Cardiac muscle cell (in vitro differentiated cells and primary cell): ENCODE measurements at places on chromosomes 1 and 21.

- peaks cover 21% of the 10 kb centered on the region for H3K4me1 ChIP-seq
- no peaks in the 10 kb centered on the region for H3K27me3 ChIP-seq
- no peaks in the 10 kb centered on the region for H3K36me3 ChIP-seq
Observed at GRCh38 chr1:51518586-51519047, 449 bp downstream of the EPS15 start.

DNA sequence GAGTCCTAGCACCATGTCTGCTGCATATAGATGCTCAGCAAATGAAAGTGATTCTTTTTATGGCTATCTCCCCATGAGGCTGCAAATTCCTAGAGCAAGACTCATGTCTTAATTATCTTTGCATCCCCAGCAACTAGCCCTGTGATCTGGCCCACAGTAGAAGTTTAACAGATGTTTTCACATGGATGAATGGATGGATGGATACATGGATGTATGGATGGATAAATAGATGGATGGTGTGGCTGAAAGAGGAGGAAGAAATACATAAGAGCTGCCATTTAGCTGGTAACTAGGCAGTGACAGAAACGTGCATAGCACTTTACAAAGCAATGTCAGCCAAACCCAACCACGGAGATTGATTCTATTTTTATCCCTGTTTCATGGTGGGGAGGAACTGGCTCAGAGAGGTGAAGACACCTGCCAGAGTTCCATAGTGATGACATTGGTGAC lies 32.7 kb upstream of the ZBTB40 start:
- H3K36me3 ChIP-seq = no peaks in the 10 kb centered on the region
- H3K27ac ChIP-seq = no peak overlapping the region
- H3K27me3 ChIP-seq = peaks cover 15% of the 10 kb centered on the region
- DNase-seq = peak; percentile 62
- H3K4me1 ChIP-seq = peaks cover 18% of the 10 kb centered on the region

DNA sequence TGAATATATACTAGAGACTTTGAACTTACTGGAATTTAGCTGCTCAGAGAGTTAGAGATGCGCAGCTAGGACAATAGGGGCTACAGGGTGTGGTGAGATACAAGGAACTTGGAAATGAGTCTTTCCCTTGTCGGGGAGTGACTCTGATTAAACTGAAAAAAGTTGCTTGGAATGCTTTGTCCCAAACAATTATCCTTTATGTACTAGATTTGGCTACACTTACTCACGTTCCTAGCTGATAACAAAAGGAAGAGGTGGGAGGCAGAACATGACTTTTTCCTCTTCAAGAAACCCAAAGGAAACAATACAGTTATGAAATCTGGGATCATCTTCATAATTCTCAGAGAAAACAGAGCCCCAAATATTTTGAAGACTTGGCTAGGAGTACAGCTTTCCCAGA lies 6.9 kb upstream of the CGN start:
- H3K27me3 ChIP-seq = no peaks in the 10 kb centered on the region
- peak; percentile 59 for DNase-seq
- no peaks in the 10 kb centered on the region for H3K36me3 ChIP-seq
- H3K4me3 ChIP-seq = no peak overlapping the region
- H3K27ac ChIP-seq = no peak overlapping the region

GRCh38 chr1:1948783-1949182 lies 29.7 kb upstream of the TMEM52 start:
- H3K36me3 ChIP-seq = no peaks in the 10 kb centered on the region
- H3K27ac ChIP-seq = no peak overlapping the region
- H3K27me3 ChIP-seq = no peaks in the 10 kb centered on the region
- H3K4me3 ChIP-seq = no peak overlapping the region
- DNase-seq = no peak
- peaks cover 3% of the 10 kb centered on the region for H3K4me1 ChIP-seq

- no peaks in the 10 kb centered on the region for H3K4me1 ChIP-seq
- H3K27ac ChIP-seq = no peak overlapping the region
- peak; percentile 25 for DNase-seq
- H3K4me3 ChIP-seq = no peak overlapping the region
Observed at GRCh38 chr1:31409946-31410858, 2.8 kb upstream of the SERINC2 start.

GRCh38 chr1:28882009-28882628 lies 32.2 kb upstream of the EPB41 start:
- H3K27ac ChIP-seq = no peak overlapping the region
- DNase-seq = peak; percentile 90
- H3K27me3 ChIP-seq = no peaks in the 10 kb centered on the region
- peaks cover 11% of the 10 kb centered on the region for H3K4me1 ChIP-seq
- no peaks in the 10 kb centered on the region for H3K36me3 ChIP-seq
- no peak overlapping the region for H3K4me3 ChIP-seq

- H3K27ac ChIP-seq = no peak overlapping the region
- no peaks in the 10 kb centered on the region for H3K27me3 ChIP-seq
- no peaks in the 10 kb centered on the region for H3K36me3 ChIP-seq
- no peaks in the 10 kb centered on the region for H3K4me1 ChIP-seq
- DNase-seq = no peak
Observed at GRCh38 chr1:64121766-64122385, 81.5 kb upstream of the UBE2U start.

GRCh38 chr1:84264961-84265360 lies 36.5 kb upstream of the SAMD13 start:
- no peak overlapping the region for H3K4me3 ChIP-seq
- DNase-seq = no peak
- H3K27ac ChIP-seq = no peak overlapping the region
- no peaks in the 10 kb centered on the region for H3K36me3 ChIP-seq
- no peaks in the 10 kb centered on the region for H3K27me3 ChIP-seq

DNA sequence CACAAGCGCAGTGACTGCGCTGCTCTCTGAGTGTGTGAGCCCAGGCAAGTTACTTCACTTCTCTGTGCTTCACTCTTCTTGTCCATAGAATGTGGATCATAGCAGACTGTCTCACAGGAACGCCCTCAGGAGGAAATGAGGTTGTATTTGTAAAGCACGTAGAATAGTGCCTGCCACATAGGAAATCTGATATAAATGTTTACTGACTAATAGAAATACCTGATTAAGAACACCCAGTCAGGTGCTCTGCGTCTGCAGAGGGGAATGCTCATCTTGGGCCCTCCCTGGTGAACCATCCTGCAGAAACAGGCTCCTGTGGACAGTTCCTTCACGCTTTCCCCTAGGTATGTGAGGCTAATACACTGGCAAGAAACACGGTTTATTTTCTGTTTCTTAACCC lies 100.3 kb downstream of the BEND5 start:
- H3K4me1 ChIP-seq = peaks cover 9% of the 10 kb centered on the region
- no peak overlapping the region for H3K4me3 ChIP-seq
- H3K36me3 ChIP-seq = no peaks in the 10 kb centered on the region
- H3K27ac ChIP-seq = no peak overlapping the region

DNA sequence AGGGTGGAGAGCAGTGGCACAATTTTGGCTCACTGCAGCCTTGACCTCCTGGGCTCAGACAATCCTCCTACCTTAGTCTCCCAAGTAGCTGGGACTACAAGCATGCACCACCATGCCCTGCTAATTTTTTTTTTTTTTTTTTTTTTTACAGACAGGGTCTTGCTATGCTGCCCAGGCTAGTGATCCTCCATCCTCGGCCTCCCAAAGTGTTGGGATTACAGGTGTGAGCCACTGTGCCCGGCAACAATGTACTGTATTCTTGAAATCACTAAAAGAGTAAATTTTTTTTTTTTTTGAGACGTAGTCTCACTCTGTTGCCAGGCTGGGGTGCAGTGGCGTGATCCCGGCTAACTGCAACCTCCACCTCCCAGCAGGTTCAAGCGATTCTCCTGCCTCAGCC lies 117.5 kb downstream of the SMYD2 start:
- no peak overlapping the region for H3K4me3 ChIP-seq
- no peaks in the 10 kb centered on the region for H3K36me3 ChIP-seq
- no peak overlapping the region for H3K27ac ChIP-seq
- H3K27me3 ChIP-seq = no peaks in the 10 kb centered on the region

GRCh38 chr1:24644100-24644384 lies 940 bp downstream of the SRRM1 start:
- peak overlapping the region; percentile 90 for H3K4me3 ChIP-seq
- no peaks in the 10 kb centered on the region for H3K27me3 ChIP-seq
- peaks cover 9% of the 10 kb centered on the region for H3K4me1 ChIP-seq
- peaks cover 31% of the 10 kb centered on the region for H3K36me3 ChIP-seq
- no peak overlapping the region for H3K27ac ChIP-seq

DNA sequence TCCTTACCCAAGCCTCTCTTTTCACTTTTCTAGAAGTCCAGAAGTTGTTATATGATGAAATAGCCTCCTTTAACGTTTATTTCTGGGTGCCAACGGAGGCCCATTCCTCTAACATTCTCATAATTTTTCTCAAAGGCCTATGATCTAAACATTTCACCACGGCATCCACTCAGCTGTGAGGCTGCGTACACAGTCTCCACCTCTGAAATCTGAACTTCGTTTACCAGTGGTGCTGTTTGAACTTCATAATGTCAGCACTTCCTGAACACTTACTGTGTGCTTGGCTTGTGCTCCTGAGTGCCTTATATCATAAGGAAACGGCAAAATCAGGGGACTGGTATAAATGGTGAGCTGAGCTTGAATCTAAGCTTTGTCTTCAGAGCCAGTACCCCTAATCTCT lies 12.0 kb upstream of the RBP7 start:
- H3K4me1 ChIP-seq = no peaks in the 10 kb centered on the region
- H3K36me3 ChIP-seq = peaks cover 5% of the 10 kb centered on the region
- H3K27ac ChIP-seq = no peak overlapping the region
- no peaks in the 10 kb centered on the region for H3K27me3 ChIP-seq
- DNase-seq = peak; percentile 21
- H3K4me3 ChIP-seq = no peak overlapping the region

- peak overlapping the region; percentile 59 for H3K4me3 ChIP-seq
- H3K4me1 ChIP-seq = no peaks in the 10 kb centered on the region
- no peaks in the 10 kb centered on the region for H3K27me3 ChIP-seq
Observed at GRCh38 chr1:26500488-26501175, 28.4 kb downstream of the HMGN2 start.

DNA sequence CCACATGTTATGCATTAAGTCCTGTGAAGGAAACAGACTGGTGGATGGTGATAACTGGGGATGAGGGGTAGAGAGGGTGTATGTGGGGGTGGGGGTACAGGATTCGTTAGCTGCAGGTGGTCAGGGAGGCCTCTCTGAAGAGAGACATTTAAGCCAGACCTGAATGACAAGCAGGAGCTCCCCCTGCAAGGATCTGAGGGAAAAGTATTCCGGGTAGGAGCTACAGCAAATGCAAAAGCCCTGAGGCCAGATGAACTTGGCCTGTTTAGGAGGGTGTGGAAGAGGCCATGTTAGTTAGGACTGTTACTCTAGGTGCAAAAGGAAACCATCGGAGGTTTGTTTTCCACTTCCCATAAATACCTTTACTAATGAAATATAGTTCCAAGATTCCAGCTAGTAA lies 9.9 kb downstream of the ARHGEF10L start:
- H3K4me3 ChIP-seq = no peak overlapping the region
- no peak for DNase-seq
- no peaks in the 10 kb centered on the region for H3K27me3 ChIP-seq
- no peak overlapping the region for H3K27ac ChIP-seq
- H3K36me3 ChIP-seq = no peaks in the 10 kb centered on the region
- peaks cover 8% of the 10 kb centered on the region for H3K4me1 ChIP-seq

DNA sequence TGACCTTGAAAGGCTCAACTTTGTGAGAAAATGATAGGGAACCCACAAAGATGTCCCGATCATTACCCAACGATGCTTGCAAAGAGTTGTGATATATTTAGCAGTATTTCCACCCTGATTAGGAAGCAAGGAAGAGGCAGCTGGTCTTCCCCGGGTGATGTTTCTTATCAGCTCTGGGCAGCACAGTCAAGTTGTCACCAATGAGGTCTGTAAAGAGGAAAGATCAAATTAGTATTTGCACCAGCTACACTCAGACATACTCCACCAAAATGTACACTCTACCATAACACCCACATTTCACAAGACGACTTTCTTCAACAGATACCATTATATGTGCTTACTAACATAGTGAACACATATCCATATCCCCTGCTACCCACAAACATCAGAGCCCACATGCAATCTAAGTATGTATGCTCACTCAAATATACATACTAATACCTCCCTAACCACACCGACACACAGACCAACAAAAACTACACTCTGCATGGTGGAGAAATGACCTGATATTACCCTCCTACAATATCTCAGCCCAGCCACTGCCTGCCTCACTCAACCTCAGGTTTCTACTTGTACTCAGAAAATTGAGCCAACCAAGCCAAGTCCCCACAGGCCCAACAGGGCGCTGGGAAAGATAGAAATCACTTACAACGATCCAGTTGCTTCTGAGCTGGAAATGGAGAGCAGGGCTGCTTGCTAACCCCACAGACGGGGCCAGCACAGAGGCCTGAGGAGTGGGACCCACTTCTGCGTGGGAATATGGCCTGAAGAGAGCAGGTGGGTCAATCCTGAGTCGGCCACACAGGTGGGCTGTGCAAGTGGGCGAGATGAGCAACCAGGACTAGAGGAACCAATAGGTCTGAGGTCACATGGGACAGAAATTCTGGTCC lies 4.6 kb upstream of the BTG2 start:
- no peak overlapping the region for H3K4me3 ChIP-seq
- no peak for DNase-seq
- H3K36me3 ChIP-seq = no peaks in the 10 kb centered on the region
- H3K4me1 ChIP-seq = peaks cover 20% of the 10 kb centered on the region

- no peaks in the 10 kb centered on the region for H3K36me3 ChIP-seq
- H3K4me3 ChIP-seq = no peak overlapping the region
- H3K27ac ChIP-seq = no peak overlapping the region
- DNase-seq = no peak
Observed at GRCh38 chr1:76583875-76584477, 283.3 kb upstream of the ST6GALNAC5 start.

- no peak for DNase-seq
- H3K36me3 ChIP-seq = no peaks in the 10 kb centered on the region
- H3K4me1 ChIP-seq = peaks cover 4% of the 10 kb centered on the region
- no peak overlapping the region for H3K4me3 ChIP-seq
Observed at GRCh38 chr1:34779526-34779925, 1.5 kb upstream of the GJB3 start.

- H3K36me3 ChIP-seq = no peaks in the 10 kb centered on the region
- no peak overlapping the region for H3K27ac ChIP-seq
- H3K4me1 ChIP-seq = peaks cover 21% of the 10 kb centered on the region
- DNase-seq = no peak
- H3K27me3 ChIP-seq = no peaks in the 10 kb centered on the region
Observed at GRCh38 chr1:19460535-19461219, 24.7 kb downstream of the CAPZB start.

DNA sequence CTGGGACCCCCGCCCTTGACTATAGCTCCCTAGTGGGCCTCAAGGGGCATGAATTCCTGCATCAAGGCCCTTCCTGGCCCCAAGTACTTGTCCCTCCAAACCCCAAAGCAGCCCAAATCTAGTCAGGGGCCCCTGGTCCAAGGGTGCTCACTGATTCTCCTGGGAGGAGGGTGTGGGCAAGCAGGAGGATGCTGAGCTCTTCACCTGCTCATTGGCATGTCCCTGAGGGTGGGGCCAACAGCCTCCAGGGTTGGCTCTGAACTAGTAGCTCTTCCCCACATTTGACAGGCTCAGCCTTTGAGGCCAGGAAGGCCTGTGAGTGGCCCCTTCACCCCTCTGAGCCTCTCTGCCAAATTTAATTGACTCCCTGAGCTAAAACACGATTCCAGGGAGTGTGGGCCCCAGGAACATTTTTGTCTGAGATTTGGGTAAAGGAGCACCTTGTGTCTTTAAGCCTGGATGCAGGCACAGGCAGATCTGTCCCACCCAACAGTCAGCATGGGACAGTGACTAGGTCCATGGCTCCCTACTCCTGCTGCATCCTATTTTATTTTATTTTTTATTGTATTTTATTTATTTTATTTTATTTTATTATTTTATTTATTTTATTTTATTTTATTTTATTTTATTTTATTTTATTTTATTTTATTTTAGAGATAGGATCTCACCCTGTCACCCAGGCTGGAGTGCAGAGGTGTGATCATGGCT lies 11.0 kb upstream of the WNT9A start:
- H3K27me3 ChIP-seq = no peaks in the 10 kb centered on the region
- H3K36me3 ChIP-seq = no peaks in the 10 kb centered on the region
- H3K4me1 ChIP-seq = no peaks in the 10 kb centered on the region
- no peak for DNase-seq
